ENCODE measurements at places on chromosomes 5 and 9. TPM values are rescaled to one million over a fixed set of nuclear protein-coding genes. Genes with fewer than 3 reads are reported as not detected.

The CDC25C gene
- total RNA-seq: 2.3 TPM

DNA sequence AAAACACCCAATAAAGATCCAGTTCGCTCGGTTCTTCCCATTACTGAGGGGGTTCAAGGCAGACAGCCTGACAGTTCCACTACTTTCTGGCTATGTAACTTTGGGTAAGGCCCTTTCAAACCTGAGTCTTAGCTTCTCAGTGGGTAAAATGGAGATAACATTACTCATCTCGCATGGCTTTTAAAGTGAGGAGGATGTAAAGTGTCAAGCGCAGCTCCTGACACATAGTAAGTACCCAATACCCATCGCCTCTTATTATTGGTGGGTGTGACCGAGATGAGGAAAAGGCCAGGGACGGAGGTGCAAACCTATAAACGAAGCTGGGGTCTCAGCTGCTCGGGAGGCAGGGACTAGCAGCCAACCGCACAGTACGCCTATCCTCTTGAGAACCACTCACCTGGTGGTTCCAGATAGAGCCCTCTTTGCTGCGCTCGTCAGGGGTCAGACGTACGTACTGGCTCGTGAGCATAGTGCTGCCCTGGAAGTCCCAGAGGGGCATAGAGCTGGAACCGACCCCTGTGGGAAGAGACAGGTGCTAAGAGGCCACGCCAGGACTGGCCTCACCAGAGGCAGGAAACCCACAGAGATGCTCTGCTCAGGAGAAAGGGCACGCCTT is 584 bp downstream of the LMAN2 start:
- no peak for DNase-seq

The QRFP gene
- not detected for total RNA-seq

DNA sequence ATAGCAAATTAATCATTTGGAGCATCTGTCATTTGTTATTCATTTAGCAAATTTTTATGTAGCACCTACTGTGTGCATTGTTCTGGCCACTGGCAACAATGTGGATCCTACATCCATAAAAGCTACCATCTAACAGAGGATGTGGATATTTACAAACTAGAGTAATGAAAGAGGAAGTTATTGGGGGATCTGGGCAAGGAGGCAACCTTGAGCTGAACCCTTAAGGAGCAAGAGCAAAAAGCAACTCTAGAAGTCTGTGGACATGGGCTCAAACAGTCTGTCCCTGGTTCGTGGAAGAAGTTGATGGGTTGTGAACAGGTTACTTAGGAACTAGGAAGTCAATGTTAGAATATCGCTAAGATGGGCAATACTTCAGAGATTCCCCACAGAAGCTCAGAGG is 259.9 kb downstream of the SYK start:
- no peak for DNase-seq

GRCh38 chr9:504921-505740 is 290.5 kb downstream of the DOCK8 start:
- DNase-seq: peak; percentile 14

DNA sequence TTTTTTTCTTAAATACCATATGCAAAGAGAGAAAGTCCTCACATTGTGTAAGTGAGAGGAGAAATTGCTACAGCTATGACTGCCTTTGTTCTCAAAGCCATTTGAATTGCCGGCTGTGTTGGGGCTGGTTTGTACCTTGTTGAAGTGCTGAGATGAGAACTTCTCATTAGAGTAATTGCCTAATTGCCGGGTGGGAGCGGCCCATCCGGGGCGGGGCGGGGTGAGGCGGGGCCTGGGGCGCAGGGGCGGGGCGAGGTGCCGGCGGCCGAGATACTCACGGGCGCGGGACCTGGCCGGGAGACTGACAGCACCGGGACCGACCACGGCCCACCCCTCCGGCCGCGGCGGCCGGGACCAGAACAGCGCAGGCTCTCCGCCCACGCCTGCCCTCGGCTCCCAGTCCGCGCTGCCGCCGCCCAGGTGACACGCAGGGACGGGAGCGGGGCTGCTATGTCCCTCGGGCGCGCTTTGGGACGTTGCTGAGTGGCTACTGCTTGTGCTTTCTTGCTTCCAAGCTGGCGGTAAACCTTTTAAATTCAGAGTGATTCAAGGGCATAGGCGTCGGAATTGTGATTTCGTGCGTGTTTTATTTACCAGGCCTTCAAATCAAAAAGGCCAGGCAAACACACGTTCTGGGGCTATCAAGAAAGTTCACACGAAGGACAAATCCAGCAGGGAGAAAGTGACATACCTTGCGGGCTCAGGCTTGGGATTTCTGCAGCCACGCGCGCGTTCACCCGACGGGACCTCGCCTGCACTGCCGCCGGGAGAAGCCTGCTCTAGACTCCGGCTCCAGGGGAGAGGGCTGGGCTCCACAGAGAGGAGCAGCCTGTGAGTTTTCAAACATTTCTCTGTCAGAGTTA is 269.1 kb downstream of the FANCC start:
- no peak for DNase-seq

DNA sequence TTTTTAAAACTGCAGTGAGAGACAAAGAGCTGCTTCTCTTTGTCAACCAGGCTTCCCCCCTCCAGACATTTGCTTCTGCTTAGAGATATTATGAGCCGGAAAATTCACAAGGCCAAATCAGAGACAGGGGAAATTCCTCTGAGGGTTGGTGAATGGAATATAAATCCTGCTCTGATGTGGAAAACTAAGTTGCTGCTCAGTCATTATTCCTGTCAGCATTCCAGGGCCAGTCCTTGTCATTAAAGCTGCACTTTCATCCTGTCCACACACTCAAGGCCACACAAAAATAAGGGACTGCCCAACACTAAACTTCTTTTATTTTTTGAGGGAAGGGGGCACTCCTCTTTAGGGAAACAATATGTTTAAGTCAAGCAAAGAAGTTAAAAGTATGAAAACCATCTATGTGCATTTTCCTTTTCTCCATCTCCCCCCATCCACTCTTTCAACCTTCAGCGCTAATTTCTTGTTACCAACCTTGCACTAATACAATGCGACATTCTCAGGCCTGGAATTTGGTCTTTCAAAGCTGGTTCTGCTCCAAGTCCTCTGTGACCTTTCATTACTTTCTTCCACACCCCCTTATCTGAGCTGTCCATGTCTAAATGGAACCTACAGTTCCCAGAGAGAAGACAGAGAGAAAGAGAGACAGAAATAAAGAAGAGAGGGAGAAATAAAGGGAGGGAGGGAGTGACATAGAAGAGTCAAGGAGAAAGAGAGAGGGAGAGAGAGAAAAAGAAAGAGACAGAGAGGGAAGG is 118.9 kb upstream of the S1PR3 start:
- DNase-seq: no peak

GRCh38 chr5:68224509-68225187 is 9.1 kb downstream of the PIK3R1 start:
- no peak for DNase-seq

DNA sequence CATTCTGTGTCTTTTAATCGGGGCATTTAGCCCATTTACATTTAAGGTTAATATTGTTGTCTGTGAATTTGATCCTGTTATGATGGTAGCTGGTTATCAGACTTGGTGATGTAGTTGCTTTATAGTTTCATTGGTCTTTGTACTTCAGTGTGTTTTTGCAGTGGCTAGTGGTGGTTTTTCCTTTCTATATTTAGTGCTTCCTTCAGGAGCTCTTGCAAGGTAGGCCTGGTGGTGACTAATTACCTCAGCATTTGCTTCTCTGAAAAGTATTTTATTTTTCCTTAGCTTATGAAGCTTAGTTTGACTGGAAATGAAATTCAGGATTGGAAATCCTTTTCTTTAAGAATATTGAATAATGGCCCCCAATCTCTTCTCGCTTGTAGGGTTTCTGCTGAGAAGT is 156.9 kb downstream of the CNTLN start:
- no peak for DNase-seq

DNA sequence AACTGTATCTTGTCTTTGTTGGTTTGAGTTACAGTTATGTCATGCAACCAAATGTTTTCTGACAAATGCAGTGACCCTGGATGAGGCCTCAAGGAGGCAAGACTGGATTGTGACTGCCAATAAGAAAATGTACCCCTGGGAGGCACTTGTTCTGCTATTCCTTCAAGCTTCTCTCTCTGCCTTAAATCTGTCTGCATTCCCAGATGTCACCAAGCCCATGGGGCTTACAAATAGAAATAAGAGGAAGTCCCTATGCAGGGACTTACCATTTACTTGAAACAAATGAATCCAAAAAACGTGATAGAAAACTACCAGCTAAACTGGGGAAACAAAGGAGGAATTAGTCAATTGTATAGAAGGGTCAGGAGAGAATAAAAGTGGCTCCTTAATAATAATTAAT is 8.2 kb upstream of the PARP8 start:
- DNase-seq: no peak

The OR1Q1 gene
- total RNA-seq: not detected

GRCh38 chr5:16930496-16930895 is 5.6 kb downstream of the MYO10 start:
- DNase-seq: no peak

DNA sequence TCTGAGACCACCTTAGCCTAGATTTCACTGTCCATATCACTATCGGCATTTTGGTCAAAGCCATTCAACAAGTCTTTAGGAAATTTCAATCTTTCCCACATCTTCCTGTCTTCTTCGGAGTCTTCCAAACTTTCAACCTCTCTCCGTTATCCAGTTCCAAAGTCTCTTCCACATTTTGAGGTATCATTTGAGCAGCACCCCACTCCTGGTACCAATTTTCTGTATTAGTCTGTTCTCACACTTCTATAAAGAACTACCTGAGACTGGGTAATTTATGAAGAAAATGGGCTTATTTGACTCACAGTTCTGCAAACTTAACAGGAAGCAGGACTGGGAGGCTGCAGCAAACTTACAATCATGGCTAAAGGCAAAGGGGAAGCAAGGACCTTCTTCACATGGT is 215.5 kb downstream of the CYLC2 start:
- no peak for DNase-seq

The PFN3 gene
- not detected for total RNA-seq

The NEUROG1 gene
- 1.1 TPM for total RNA-seq

The RNF180 gene
- total RNA-seq: 102 TPM

The COQ4 gene
- 19.5 TPM for total RNA-seq

The ATP10B gene
- total RNA-seq: 4.7 TPM

GRCh38 chr5:132765311-132766019 is 11.6 kb downstream of the SEPTIN8 start:
- DNase-seq: no peak

DNA sequence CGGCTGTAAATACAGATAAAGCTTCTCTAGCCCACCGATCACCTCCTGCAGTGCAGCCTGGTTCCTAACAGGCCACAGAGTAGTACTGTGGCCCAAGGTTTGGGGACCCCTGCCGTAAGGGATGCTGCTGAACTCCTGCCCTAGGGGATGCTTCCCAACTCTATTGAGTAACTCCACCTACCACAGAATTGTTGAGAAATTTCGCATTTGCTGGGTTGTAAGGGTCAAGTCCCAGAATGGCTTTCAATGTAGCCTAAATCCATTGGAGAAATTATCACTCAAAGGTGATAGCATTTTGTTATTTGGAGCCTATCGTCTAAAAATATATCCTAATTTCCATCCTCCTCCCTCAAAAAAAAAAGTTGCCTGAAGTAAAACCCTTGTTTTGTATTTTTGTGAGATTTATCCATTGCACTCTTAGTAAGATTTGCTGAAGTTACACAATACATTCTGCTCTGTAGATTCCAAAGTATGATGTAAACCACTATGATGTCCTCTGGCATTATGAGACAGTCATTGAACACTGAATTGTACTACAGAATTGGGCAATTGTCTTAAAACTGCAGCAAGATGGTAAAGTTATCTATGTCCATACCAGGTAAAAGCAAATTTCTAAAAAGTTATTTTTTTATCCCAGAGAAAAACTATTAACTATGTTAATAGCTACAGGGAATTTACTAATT is 14.0 kb downstream of the ACTBL2 start:
- DNase-seq: no peak

DNA sequence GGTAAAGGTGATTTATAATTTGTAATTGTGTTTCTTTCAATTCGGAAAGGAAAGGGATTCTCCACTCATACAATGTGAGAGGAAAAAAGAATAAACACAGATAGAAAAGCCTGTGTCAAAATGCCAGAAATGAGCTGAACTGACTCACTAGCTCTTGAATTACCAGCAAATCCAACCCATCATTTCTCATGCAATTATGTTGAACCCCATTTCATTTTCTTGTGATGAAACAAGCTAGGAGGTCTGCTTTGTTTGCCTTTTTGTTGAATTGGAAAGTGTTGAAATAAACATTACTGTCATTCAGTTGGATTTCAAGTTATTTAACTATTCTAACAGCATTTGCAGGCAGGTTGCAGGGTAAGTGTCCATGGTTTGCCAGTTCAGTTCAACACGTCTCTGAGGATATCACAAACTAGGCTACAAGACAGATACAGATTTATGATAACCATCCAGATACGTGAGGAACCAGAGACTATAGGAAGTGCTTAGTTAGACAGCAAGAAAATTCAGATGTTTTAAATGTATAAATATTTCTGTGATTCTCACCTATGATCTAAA is 547.2 kb downstream of the MAT2B start:
- DNase-seq: no peak

DNA sequence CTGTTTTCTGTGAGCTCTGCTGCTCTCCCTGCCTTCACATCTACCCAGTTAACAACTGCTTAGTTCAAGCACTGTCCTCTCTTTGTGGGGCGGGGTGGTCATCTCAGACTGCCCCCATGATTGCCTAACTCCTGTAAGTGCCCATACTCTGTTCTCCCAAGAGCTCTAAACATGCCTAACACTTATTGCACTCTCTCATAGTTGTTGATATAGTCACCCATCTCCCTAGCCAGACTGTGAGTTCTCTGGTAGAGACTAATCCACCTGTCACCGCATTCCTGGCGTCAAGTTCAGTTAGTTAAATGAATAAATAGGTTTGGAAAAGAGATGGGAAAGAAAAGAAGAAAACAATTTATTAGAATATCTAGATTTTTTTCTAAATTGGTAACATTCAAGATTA is 18.3 kb upstream of the MUSK start:
- DNase-seq: no peak

DNA sequence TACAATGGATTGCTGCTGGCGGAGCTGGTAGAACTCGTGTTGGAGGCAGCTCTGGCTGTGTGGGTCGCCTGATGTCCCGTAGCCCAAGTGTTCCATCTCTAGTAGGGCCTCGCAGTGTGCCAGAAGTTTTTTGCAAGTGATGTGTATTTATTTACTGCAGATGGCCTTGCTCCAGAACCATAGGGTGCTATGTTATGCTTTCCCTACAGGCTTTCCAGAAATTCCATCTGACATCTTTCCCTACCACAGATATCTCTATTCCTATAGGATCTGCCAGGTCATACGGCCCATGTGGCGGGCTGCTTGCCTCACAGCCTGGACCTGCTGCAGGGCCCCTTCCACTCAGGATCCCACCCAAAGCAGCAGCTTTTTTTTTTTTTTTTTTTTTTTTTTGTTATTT is 16.9 kb downstream of the ADAMTSL2 start:
- DNase-seq: no peak

DNA sequence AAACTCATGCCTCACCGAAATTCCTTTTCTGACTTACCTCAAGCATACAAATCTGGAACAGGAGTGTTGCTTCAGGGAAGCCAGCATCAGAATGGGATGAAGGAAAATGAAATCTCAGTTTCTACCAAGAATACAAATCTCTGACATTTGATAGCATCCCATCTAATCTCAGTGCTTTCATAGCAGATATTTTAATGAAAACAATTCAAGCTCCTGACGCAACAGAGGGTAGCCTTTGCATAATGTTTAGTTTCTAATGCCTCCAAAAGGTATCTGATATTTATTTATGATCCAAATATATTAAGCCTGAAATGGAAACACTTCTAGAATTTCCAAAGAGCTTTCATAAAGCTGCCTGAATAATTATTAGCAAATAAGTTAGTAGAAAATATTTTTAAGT is 251.4 kb downstream of the DEPDC1B start:
- no peak for DNase-seq

GRCh38 chr9:32554107-32554506 is 1.7 kb upstream of the TOPORS start:
- DNase-seq: no peak

GRCh38 chr5:388266-389196 is 54.4 kb upstream of the EXOC3 start:
- no peak for DNase-seq
